Stimulated activated CD8-positive, alpha-beta memory T cell treated with anti-CD3 and anti-CD28 coated beads, Interleukin-7, amount 100 ng/mL, for 4 hours (primary cell): ENCODE measurements at places on chromosomes 5 and 9.

- peak; percentile 41 for DNase-seq
These were observed 207.3 kb downstream of the ARHGAP26 start for GRCh38 chr5:142977363-142978051.

DNA sequence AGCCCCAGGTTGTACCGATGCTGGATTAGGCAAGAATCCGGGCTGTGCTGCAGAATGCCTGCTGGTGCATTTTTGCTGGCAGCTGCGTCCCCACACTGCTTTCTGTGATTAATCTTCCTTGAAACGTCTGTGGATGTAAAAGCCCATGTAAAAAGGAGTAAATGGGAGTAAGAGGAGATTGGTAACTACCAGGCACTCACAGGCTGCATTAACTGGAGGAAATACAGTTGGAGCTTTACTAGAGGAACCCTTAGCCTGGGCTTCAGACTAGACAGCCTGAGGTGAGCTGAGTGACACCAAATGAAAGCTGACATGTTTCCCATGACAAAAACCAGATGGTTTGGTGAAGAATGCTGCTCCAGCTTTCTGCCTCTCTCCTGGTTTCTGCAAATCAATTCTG lies 190.4 kb upstream of the GAS1 start:
- DNase-seq = no peak

DNA sequence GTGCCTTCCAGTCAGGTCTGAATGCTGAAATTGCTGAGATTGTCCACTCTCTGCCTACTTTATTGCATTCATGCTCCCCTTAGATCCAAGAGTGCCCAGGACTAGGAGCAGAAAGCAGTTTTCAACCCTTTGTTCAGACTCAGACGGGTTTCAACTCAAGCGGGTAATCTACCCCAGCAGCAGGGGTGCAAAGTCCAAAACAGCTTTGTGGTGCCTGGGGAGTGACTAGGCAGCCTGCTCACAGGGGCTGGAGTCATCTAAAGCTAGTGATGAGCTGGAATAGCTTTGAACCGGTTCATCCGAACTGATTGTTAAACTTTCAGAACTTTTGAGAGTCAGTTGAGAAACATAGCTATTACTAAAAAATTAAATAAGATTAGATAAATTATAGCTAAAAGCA lies 71.0 kb upstream of the IQGAP2 start:
- no peak for DNase-seq

DNA sequence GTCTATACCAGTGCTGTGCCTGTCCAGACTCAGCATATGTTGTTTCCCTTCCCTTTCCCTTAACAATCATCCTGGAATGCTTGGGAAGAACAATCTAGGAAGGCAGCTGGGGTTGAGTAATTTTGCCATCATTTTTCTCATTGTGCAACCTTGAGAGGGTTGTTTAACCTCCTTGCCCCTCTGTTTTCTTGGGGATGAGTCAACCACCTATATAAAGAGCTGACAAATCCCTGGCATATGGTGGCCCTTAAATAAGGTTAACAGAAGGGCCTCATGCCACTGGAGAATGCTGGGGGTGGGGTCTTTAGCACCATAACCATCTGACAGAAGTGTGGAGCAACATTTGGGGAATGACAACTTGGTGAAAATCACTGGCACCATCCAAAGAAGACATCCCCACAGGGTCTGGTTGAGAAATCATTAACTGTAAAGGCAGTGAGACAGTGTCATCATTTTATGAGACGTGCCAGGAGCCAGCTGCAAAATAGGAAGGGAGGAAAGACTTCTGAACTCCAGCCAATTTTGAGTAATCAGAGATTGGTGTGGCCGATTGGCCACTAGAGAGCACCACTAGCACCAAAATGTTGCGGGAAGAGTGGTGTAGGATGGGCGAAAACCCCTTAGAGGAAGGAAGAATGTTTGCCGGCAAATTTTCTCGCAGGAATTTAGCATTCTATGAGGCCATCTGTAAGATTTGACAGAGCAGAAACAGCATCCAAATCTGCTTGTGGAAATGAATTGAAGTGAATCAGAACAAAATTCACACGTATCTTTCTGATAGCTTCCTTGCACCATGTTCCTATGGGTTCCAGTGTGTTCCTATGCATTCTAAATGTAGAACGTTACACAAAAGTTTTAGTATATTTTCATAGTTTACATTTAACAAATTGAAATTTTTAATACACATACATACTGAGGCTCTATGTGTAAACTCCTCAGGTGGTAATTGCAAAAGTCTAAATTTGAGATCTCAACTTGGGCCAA lies 113.8 kb downstream of the MSX2 start:
- DNase-seq = no peak

GRCh38 chr5:156589946-156590216 lies 260.2 kb upstream of the PPP1R2B start:
- DNase-seq = no peak

DNA sequence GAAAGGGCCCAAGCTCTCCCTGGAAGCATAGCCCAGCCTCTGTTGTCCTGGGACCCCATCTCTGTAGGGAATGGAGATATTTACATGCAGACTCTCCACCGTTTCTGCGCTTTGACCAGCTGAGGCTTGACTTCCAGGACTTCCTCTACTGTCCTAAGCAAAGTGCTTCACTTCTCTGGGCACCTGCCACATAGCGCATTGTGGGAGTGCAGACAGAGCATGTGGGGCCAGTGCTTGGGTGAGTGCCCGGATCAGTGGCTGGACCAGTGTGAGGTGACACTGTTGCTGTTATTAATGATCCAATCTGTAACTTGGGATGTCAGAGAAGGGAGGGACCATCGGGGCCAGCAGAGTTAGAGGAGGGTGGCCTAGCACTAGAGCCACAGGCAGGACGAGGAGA lies 10.5 kb downstream of the CXCL14 start:
- DNase-seq = no peak

DNA sequence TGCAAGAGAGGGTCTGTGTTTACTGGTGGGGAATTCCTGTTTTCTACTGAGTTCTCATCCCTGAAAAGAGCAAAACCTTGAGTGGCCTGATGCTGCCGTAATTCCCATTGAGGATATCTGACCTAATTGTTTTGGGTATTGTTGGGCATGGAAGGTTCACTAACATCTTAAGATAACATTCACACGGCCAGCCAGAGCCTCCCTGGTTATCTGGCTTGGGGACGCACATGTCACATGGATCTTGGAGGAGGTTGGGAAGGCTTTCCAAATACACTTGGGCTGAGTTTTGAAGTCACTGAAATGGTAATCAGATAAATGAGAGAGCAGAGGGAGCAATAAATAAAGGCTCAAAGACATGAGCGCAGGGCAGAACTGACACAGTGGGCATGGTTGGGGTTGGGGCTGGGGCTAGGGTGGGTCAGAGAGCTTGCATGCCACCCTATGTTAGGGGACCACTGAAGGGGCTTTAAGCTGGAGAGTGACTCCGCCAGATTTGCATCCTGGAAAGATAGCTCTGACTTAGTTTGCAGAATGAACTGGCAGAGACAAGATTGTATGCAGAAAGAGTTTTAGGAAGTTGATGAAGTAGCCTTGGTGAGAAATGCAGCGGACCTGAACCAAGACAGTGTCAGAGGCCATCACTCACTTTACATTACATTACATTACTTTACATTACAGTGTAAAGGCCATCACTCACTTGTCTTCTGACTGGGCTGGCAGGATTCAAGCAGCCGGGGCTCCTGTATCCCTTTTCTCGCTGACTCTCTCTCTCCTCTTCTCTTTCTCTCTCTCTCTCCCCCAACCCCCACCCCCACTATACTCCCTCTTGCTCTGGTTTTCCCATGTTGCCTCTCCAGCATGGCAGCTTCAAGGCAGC lies 24.2 kb downstream of the SLC1A1 start:
- DNase-seq = no peak

DNA sequence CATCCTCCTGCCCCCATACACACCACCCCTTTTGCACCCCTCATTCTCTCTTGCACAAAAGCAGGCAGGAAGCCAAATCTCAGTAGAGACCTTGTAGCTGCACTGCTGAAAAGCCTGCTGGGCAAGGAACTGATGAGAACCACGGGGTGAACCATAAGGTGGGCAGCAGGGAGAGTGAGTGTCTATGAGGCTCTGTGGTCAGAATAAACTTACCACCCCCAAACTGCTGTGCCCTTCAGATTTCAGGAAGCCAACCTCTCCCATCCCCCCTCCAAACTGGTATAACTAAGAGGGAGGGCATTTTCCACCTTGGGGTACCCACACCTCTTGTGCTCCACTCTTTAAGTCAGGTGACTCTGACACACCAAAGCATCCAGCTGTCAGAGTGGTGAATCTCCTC lies 471.4 kb downstream of the SPOCK1 start:
- DNase-seq = no peak

DNA sequence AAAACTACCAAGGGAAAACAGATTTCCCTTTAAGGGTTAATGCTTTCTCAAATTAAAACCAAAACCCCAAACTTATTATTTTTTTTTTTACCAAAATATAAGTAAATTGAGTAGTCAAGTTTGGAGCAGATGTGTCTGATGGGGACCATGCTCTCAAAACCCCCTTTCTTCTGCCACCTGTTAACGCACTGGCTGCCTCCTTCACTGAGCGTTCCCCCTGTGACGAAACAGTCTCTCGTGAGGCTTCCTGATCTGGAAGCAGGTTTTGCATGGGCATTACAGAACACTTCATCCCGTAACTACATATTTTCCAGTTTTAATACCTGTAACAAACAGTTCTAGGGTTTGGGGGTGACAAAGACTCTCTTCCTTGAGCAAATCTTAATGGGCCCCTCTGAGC lies 59.4 kb downstream of the ANKH start:
- no peak for DNase-seq

GRCh38 chr5:177370488-177371119 lies 12.9 kb downstream of the RGS14 start:
- DNase-seq = no peak

GRCh38 chr5:145803112-145804004 lies 31.8 kb downstream of the PRELID2 start:
- DNase-seq = no peak

DNA sequence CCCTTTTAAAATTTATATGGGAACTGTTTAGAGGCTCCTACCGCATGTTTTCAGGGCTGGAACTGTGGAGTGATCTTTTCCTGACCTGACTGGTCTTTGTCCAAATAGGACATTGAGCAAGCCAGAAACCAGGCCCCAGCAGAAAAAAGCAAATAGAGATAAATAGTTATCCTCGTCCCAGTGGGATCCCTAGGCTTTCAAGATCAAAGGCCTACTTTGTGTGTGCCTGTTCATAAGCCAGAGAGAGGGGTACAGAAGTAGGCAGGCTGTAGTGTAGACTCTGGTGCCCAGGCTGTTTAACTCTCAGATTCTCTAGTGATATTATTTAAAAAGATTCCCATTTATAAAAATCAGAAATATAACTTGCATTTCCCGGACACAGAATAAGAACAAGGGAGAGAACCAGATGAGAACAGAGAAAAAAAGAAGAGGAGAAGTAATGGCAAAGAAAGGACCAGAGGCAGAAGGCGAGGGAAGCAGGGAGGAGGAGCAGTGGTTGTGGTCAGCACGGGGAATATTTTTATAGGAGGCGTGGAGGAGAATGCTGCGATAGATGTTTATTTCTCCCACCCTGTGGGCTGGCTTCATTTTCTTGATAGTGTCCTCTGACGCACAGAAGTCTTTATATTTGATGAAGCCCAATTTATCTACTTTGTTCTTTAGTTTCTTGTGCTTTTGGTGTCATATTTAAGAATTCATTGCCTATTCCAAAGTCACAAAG lies 101.2 kb downstream of the AOPEP start:
- no peak for DNase-seq

DNA sequence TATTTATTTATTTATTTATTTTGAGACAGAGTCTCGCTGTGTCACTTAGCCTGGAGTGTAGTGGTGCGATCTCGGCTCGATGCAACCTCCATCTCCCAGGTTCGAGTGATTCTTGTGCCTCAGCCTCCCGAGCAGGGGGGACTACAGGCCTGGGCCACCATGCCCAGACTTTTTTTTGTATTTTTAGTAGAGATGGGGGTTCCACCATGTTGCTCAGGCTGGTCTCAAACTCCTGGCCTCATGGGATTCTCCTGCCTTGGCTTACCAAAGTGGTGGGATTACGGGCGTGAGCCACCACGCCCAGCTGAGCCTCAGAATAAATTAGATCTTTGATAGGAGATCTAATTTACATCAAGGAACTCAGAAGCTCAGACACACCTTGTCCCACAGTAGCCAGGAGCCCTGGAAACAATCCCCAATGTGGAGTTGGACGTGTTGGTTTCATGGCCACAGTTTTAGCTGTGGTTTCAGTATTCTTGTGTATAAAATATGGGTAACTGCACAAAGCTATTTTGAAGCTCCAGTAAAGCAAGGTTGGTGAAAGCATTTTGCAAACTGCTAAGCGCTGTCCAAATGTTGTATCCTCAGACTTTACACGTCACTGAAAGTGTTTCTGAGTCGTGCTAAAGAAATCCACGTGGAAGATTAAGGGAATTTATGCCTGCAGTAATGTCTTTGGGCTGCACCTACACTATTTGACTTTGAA lies 3.0 kb upstream of the HNRNPAB start:
- DNase-seq = no peak

- no peak for DNase-seq
These were observed 49.2 kb downstream of the ITGA2 start for GRCh38 chr5:53038196-53038847.

DNA sequence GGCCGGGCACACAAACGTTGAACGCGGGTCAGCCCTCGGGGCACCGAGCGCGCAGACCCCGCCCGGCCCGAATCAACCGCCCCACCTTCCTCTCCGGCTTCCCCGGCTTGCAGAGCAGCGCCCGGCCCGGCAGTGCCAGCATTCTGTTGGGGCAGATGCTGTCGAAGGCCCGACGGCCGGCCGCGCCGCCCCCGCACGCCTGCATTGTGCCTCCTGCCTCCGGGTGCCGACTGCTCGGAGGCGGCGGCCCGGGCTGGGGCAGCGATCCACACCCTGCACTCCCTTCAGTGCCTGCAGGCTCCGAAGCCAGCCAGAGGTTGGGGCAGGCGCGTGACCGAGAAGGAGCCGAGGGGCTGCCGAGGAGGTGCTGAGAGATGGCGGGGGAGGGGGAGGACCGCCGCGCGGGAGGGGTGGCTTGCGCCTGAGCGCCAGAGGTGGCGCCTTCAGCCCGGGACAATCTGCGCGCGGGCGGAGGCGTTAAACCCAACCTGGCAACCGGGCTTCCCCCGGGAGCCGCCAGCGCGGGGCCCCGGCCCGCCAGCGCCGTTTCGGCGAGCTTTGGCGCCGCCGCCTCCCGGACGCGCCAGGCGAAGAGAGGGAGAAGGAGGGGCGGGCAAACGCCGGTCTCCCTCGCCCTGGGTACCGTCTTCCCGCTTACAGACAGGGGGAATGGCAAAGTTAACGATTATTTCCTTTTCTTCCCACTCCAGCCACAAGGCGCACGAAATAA lies at the start of gene MCIDAS:
Gene MCIDAS (minus strand): TSS at position 382 of the 730 bp plus-strand sequence. CDS start 177 bp downstream, at position 205.
- peak; percentile 54 for DNase-seq
